ENCODE measurements at places on chromosomes 4 and X.

DNA sequence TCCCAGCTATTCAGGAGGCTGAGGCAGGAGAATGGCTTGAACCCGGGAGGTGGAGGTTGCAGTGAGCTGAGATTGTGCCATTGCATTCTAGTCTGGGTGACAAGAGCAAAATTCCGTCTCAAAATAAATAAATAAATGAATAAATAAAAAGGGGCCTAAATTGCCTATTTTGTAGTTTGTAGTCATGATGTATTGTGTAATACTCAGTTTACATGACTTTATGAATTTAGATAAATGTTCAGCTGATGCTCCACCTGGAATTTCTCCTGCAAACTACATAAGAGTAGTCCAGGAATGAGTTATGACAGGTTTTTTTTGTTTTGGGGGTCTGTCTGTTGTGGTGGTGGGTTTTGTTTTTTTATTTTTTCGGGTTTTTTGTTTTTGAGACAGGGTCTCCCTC is 31.1 kb downstream of the RBMX start:
- no peak for DNase-seq

GRCh38 chr4:3375688-3376087 is 66.1 kb upstream of the HGFAC start:
- DNase-seq = no peak

DNA sequence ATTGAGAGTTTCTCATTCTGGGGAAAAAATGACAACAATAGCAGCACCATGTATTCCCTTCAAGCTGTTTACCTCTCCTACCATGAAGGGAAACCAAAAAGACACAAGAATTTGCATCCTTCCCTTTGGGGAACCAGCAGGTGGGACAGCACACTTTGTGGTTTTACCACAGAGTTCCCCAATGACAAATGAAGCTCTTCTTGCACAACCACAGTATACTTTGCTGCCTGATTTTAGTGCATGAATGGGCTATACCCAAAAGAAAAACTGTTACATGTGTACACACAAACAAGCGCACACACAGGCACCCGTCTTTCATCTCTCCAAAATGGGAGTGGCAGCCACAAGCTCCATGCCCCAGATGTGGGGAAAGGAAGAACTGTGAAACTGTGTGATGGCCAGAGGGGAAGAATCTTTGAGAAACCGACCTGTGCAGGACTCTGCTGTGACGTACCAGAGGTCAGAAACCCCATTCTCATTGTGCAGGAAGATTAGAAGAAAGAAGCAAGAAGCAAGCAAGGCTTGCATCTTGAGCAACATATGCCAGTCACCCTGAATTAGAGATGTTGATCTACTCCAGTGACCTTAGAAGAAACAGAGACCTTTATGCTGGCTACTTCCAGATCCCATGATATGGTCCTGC is 2.7 kb upstream of the MAML3 start:
- no peak for DNase-seq

DNA sequence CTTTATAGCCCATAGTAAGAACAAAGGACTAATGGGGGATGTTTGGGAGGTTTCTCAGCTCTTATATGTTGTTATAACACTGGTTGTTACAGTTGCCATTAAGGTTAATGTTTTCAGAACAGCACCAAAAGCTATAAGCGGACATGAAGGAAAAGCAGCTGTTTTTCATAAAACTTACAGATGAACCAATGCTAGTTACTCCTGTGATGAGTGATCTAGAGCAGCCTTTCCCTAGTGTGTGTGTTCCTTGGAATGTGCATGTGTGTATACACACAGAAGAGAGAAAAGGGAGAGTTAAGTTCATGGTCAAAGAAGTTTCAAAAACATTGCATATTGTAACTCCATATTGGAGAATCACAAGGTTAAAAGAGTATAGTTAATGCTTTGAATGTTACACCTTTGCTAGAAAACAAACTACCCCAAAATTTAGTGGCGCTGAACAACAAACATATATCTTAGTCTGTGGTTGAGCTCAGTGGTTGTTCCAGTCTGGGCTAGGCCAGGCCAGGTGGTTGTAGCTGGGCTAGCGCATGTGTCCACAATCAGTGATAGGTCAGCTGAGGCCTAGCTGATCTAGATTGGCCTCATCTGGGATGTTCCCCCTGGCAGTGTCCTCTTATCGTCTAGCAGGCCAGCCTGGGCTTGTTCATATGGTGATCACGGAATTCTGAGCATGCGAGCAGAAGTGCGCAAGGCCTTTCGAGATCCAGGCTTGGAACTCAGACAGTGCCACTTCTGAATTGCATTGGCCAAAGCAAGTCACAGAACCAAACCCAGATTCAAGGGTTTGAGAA is 151.0 kb downstream of the NHS start:
- DNase-seq = no peak

- DNase-seq = no peak
Measured at GRCh38 chr4:63632858-63633257, 776.4 kb downstream of the TECRL start.

DNA sequence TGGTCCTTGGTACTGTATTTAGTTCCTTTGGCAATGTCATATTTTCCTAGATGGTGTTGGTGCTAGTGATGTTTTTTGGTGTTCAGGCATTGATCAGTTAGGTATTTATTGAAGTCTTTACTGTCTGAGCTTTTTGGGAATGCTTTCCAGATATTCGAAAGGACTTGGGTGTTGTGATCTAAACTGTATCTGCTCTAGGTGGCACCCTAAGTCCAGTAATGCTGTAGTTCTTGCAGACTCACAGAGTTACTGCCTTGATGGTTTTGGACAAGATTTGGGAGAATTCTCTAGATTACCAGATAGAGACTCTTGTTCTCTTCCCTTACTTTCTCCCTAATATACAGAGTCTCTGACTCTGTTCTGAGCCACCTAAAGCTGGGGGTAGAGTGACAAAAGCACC is 513.6 kb upstream of the PITX2 start:
- DNase-seq = no peak

DNA sequence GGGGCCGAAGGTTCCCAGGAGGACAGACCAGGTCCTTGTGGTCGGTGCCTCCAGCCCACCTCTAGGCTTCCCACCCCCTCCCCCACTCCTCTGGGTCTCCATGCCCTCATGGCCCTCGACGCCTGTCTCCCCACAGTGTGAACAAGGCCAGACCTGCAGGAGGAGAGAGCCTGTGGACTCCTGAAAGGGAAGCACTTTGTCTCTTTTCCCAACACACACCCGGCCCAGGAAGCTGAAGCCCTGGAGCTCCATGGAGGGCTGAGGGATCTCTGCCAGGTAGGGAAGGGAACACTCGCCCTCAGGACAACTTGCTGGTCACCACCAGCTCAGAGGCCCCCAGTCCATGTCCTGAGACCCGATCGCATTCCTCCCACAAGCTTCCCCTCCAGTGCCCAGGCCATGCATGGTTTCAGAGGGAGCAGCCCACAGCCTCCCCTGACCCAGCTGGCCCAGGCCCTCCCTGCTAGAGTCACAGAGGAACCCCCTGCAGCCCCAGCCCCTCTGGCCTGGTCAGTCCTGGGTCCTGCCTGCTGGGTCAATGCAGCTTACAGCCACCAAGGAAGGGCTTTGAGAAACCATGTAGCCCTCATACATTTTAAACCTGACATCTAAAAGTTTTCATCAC is 60.8 kb downstream of the ABLIM2 start:
- no peak for DNase-seq

- DNase-seq = no peak
Measured at GRCh38 chrX:10509397-10509796, 111.0 kb downstream of the MID1 start.

GRCh38 chrX:30821116-30821515 is 67.9 kb downstream of the TAB3 start:
- DNase-seq = no peak

DNA sequence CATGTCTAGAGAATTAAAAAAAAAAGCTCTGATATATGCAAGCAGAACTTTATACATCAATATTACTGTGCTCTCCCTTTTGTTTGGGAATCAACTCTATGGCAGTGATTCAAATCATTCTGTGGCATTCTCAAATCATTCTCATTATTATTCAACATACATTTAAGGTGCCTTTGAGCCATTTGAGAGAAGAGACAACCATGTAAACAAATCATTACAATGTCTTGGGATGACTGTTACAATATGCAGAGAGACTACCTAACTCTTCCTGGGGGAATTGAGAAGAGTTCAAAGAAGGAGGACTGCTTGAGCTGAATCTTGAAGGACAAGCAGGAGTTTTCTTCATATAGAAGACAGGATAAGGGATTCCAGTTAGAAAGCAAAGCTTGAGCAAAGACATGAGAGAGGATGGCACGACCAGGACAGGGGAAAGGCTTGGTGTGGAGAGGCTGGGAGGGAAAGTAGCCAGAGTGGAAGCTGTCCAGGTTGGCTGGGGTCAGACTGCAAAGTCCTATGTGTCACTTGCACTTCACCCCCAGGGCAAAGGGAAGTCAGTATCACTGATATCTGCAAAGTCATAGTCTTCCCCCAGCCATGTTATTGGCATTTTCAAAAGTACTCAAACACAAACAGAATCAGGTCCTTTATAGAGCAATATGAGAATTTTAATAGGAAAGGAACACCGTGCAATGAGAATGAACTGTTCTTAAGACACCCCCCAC is 9.0 kb downstream of the SEC24D start:
- DNase-seq = no peak

GRCh38 chr4:55547918-55548317 is 1.2 kb upstream of the CLOCK start:
- no peak for DNase-seq

DNA sequence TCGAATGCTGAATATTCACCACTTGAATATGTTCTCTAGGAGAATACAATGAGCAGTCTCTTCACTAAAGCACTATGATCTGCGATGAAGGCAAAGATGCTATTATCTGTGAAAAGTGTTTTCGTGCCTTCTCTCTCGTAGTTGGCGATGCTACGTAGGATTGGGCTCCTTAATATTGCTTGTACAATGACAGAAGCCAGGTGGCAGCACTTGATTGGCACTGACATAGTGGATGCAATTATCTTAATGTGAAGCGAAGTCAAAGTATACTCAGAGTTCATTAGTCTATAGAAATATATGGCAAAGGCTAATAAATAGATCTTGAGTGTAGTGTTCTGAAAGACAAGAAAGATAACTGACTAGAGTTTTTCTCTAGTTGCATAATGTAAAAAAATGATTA is 1135.7 kb upstream of the AGA start:
- DNase-seq = no peak

DNA sequence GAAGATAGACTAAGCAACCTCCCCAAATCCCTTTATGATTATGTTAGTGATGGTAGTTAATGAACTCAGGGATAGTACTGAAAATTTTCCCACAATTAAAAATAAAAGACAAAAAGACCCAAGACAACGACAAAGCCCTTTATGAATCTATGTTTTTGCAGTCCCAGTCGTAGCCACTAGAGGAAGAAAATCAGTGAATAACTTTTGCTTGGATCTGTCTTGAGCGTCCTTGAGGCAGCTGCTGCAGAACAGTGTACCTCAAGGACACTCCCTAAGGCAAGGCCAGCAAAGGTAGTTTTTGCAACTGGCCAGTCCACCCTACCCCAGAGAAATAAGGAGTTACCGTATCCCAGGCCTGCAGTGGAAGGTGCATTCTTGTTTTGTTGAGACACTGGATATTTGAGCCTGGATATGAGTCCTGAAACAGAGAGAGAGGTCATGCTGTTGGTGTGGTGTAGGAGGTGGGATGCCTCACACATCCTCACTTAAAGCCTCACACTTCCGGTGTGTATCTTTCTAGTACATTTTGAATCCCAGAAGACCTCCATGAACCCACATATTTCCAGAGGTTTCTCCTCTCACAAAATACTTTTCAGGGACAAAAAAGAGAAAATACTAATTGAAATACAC is 8.7 kb upstream of the TIMM8A start:
- peak; percentile 47 for DNase-seq

DNA sequence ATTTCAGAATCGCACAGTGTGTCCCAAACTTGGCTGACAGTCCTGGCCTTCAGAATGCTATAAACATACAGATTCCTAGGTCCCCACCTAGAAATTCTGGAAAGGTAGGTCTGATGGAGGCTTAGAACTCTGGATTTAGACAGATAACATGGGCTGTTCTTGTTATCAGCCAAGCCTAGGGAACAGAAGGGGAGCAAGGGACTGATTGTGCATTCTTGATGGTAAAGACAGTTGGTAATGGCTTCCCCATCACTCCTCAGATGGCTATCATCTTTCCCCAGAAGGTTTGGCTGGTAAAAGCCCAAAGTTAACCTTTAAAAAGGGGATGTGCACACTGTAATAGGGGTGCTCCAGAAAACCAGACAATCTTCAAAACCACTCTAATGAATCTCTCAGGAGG is 35.7 kb downstream of the DIPK2B start:
- DNase-seq = no peak

GRCh38 chr4:2742823-2743517 is 13.2 kb downstream of the TNIP2 start:
- no peak for DNase-seq

GRCh38 chr4:102449751-102450352 is 51.3 kb upstream of the NFKB1 start:
- peak; percentile 49 for DNase-seq

GRCh38 chr4:78184584-78184983 is 127.5 kb downstream of the FRAS1 start:
- DNase-seq = no peak

- no peak for DNase-seq
Measured at GRCh38 chr4:183716302-183716701, 57.2 kb downstream of the TRAPPC11 start.

- no peak for DNase-seq
Measured at GRCh38 chr4:183760326-183760725, 101.2 kb downstream of the TRAPPC11 start.

- DNase-seq = no peak
Measured at GRCh38 chrX:1164322-1165288, 47.8 kb downstream of the CRLF2 start.

GRCh38 chrX:97306771-97307470 is 423.2 kb downstream of the RPA4 start:
- no peak for DNase-seq

DNA sequence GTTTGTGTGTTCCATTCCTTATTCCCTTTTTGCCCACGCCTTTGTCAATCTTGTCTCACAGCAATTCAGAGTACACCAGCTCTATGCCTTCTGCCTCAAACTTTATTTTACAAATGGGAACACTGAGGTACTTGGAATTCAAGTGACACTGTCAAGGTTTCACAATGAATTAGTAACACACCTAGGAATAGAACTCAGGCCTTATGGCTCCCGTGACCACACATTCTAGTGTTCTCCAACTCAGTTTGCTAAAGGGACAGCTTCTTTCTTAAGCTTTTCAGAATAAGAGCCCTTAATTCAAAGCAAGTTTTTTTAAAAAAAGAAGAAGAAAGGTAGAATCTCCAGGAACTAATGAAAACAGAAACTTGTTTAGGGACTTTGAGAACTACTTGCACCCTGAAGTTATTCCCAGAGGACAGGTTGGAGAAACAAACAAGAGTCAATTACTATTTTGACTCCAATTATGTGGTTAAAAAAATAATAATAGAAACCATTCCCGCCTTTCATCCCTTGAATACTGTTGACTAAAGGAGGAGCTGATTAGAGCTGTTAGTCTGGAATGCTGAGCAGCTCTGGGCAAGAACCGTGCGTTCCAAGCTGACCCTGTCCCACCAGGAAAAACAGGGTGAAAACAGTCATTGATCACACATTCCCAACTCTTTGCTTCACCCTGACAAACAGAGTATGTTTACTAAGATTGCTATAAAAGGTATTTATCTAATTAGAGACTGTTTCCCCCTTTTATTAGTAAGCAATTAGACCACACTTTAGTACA is 408.8 kb upstream of the CNKSR2 start:
- no peak for DNase-seq

Data from hematopoietic multipotent progenitor cell treated with erythropoietin and hydrocortisone succinate and interleukin-3 and kit ligand, for 15 days (in vitro differentiated cells).